C1 segment of cervical spinal cord (tissue), 14 donors: ENCODE measurements at places on chromosomes 7 and 10.

DNA sequence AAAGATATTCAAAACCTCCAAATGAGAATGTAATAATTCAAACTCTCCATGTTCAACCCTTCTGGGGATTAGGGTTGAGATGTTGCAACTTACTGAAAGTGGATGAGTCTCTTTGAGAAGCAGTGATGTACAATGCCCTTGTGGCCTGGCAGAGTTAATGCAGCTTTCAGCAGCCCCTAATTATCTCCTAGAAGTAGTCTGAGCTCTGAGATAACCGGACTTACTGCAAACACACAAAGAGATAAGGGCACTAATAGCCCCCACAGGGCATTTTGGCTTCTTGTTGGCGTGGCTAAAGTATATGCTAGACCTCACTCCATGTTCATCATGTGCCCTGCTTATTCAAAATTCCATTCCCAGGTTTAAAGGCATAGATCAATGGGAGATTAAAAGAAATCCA lies 404.7 kb downstream of the NEBL start:
- no peak for DNase-seq

DNA sequence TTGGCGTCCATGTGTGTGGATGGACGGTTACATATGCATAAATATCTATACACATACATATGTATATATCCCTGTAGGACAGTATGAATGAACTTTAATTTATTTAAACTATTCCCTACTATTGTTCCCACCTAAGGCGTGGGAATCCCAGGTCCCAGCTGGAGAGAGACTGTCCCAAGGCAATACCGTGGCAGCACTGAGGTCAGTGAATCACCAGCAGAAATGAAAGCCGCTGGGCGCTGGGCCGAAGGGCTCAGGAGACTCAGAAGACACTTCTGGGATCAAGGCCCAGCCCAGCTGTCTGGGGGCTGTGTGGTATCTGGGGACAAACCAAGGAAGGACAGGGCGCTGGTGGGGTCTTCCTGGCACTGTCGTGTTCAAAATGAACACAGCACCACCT lies 49.6 kb upstream of the MYL10 start:
- DNase-seq, result no peak

GRCh38 chr7:22625251-22625650 lies 101.7 kb upstream of the IL6 start:
- no peak for DNase-seq

DNA sequence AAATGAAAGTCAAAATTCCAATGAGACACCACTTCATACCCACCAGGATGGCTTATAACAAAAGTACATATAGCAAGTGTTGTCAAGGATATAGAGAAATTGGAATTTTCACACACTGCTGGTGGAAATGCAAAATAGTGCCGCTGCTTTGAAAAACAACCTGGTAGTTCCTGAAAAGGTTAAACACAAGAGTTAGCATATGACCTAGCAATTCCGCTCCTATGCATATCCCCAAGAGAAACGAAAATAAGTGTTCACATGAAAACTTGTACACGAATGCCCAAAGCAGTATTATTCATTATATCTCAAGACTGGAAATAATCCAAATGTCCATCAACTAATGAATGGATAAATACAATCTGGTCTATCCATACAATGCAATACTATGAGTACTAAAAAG lies 14.8 kb downstream of the IDE start:
- DNase-seq, result no peak

DNA sequence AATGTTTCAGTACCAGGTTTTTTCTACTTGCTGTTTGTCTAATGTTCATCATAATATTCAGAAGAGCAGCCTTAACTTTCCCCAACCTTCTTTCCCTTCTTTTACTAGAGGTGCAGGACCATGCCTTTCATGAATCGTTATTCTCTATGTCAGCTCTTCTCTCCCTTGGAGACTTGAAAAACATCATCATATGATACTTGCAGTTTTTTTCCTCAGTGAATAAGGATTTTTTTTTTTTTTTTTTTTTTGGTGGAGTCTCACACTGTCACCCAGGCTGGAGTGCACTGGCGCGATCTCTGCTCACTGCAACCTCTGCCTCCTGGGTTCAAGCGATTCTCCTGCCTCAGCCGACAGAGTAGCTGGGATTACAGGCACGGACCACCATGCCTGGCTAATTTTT lies 30.1 kb downstream of the SMNDC1 start:
- DNase-seq, result no peak

GRCh38 chr7:37705976-37706375 lies 22.4 kb downstream of the GPR141 start:
- no peak for DNase-seq

- no peak for DNase-seq
These were observed 47.2 kb upstream of the PPP2R2D start for GRCh38 chr10:131853610-131853964.
